Trophoblast cell (in vitro differentiated cells and primary cell): ENCODE measurements at places on chromosomes 1 and 21.
A peak's percentile ranks its signal among the peaks of the same experiment; 100 is the strongest.

DNA sequence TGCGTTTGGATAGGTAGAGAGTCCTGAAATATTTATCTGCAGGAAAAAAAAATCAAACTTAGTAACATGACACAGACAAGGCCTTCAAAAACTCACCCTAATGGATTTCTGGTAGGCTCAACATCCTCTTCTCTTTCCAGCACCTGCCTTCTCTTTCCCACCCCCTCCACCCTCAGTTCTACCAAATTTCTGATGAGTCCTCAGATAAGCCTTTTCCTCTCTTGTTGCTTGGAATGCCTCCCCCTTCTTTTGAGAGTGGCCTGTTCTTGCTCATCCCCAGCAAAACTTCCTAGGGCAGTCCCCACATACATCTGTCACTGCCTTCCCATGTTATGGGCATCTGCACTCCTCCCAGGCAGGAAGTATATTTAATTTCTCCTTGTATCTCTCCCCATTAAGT, 7.6 kb upstream of the LBR start:
- no peak overlapping the region for H3K4me3 ChIP-seq
- no peaks in the 10 kb centered on the region for H3K27me3 ChIP-seq
- DNase-seq: no peak
- no peaks in the 10 kb centered on the region for H3K4me1 ChIP-seq

- H3K27me3 ChIP-seq: no peaks in the 10 kb centered on the region
- no peak for DNase-seq
- H3K4me1 ChIP-seq: peaks cover 7% of the 10 kb centered on the region
- no peak overlapping the region for H3K4me3 ChIP-seq
Observed at GRCh38 chr1:167488786-167489185, 29.5 kb downstream of the CD247 start.

DNA sequence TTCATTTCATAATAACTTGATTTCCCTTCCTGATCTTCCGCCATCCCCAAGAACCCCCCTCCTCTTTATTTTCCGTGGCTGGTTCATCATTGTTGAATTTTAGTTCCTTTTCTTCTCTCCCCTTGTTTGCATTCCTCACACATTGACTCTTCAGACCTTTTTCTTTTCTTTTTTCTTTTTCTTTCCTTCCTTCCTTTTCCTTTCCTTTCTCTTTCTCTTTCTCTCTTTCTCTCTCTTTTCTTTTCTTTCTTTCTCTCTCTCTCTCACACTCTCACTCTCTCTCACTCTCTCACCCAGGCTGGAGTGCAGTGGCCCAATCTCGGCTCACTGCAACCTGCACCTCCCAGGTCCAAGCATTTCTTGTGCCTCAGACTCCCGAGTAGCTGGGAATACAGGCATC, 231.3 kb downstream of the FMN2 start:
- no peaks in the 10 kb centered on the region for H3K27me3 ChIP-seq
- no peak overlapping the region for H3K27ac ChIP-seq
- H3K36me3 ChIP-seq: no peaks in the 10 kb centered on the region
- H3K4me3 ChIP-seq: no peak overlapping the region

DNA sequence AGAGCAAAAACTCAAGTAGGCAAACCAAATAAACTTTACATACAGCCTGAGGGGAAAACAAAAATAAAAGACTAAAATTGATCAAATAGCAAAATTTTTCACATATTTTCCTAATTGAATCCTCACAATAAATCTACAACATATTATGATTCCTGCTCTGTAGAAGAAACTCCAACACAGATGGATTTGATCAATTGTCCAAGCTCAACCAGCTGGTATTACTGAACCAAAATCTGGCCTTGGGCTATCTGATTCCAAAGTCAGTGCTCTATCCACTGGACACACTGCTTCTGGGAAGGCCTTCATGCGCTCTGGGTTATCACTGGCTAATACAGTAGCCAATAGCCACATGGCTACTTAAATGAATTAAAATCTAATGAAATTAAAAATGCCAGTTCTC, 39.3 kb downstream of the PCNX2 start:
- H3K4me3 ChIP-seq: no peak overlapping the region
- H3K27me3 ChIP-seq: no peaks in the 10 kb centered on the region
- no peaks in the 10 kb centered on the region for H3K4me1 ChIP-seq
- no peak for DNase-seq
- H3K36me3 ChIP-seq: no peaks in the 10 kb centered on the region

GRCh38 chr1:75588779-75589475, 22.0 kb downstream of the SLC44A5 start:
- no peak for DNase-seq
- H3K27ac ChIP-seq: no peak overlapping the region

- H3K27me3 ChIP-seq: no peaks in the 10 kb centered on the region
- H3K27ac ChIP-seq: no peak overlapping the region
- H3K36me3 ChIP-seq: no peaks in the 10 kb centered on the region
Observed at GRCh38 chr1:220915954-220916353, 36.7 kb downstream of the HLX start.

DNA sequence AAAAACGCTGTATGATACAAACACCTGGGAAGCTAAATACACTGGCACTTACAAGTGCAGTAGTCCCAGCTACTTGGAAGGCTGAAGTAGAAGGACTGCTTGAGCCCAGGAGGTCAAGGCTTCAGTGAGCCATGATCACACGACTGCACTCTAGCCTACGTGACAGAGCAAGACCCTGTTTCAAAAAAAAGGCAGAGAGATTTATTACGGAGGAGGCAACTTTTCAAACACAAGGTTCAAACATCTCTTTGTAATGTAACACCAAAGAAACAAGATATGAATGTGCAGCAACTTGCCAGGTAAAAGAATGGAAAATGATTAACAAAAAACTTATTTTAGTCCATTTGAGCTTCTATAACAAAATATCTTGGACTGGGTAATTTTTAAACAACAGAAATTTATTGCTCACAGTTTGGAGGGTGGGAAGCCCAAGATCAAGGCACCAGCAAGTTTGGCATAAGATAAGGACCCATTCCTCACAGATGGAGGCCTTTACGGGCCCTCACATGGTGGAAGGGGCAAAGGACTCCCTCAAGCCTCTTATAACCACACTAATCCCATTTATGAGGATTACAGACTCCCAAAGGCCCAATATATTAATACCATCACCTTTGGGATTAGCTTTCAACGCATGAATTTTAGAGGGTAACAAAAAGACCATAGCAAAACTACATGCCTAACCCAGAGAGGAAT, 73.3 kb downstream of the EVI5 start:
- no peaks in the 10 kb centered on the region for H3K27me3 ChIP-seq
- DNase-seq: no peak
- H3K27ac ChIP-seq: no peak overlapping the region
- no peaks in the 10 kb centered on the region for H3K36me3 ChIP-seq

DNA sequence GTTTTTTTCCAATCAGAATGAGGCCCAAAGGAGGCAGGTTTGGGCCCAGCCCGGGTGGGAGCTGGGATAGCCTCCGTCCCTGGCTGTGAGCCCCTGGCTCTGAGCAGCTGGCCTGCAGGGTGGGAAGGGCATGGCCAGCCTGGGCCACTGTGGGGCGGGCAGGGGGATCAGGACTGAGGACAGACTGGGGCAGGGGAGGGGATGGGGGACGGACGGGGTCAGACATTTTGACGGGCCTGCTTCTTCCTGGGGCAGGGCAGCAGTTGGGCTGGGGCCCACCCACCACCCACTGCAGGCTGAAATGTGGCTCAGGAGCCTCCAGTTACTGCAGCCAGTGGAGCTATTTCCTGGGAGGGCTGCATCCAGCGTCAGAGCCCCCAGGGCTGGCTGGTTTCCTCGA, 2.5 kb upstream of the SLC6A9 start:
- peaks cover 21% of the 10 kb centered on the region for H3K4me1 ChIP-seq
- no peaks in the 10 kb centered on the region for H3K36me3 ChIP-seq
- H3K27ac ChIP-seq: no peak overlapping the region

- H3K27ac ChIP-seq: peak overlapping the region; percentile 61
- DNase-seq: peak; percentile 54
- H3K36me3 ChIP-seq: no peaks in the 10 kb centered on the region
- peaks cover 25% of the 10 kb centered on the region for H3K4me1 ChIP-seq
- no peaks in the 10 kb centered on the region for H3K27me3 ChIP-seq
Observed at GRCh38 chr1:169102567-169102966, 3.9 kb upstream of the ATP1B1 start.

GRCh38 chr21:40299451-40299850, 432.2 kb downstream of the PCP4 start:
- no peak for DNase-seq
- no peaks in the 10 kb centered on the region for H3K36me3 ChIP-seq
- no peak overlapping the region for H3K4me3 ChIP-seq
- no peaks in the 10 kb centered on the region for H3K4me1 ChIP-seq
- H3K27me3 ChIP-seq: no peaks in the 10 kb centered on the region

GRCh38 chr1:157577420-157577819, 20.5 kb downstream of the FCRL4 start:
- H3K27me3 ChIP-seq: no peaks in the 10 kb centered on the region
- no peak overlapping the region for H3K4me3 ChIP-seq
- no peak overlapping the region for H3K27ac ChIP-seq
- no peaks in the 10 kb centered on the region for H3K4me1 ChIP-seq
- no peak for DNase-seq

- H3K4me1 ChIP-seq: peaks cover 4% of the 10 kb centered on the region
- H3K36me3 ChIP-seq: no peaks in the 10 kb centered on the region
- H3K27ac ChIP-seq: no peak overlapping the region
- no peak for DNase-seq
- H3K4me3 ChIP-seq: no peak overlapping the region
Observed at GRCh38 chr1:161966067-161966466, 57.6 kb downstream of the OLFML2B start.

DNA sequence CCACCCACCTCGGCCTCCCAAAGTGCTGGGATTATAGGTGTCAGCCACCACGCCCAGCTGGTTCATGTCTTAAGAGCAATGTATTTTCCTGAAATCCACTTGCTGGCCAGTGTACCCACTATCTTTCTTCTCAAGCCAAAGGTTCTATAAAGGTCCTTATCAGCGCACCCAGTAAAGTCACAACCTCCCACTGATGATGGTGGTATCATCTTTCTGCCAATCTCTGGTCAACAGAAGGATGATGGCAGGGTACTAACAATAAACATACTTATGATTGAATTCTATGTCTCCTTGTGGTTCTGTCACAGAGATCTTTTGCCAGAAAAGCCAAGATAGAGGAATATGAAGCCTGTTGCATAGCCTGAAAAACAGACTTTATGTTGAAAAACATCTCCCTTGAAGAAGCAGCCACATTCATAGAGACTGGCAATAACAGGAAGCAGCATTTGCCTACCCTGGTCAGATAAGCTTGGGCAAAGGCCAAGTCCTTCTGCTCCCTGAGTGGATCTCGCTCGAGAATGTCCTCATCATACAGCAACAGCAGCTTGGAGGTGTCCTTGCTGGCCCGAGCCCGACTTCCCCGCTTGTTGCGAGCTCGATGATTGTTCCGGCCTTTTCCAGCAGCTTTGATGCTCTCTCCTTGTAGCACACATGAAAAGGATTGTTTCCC, 73.0 kb downstream of the DAP3 start:
- H3K27me3 ChIP-seq: no peaks in the 10 kb centered on the region
- DNase-seq: no peak
- no peak overlapping the region for H3K4me3 ChIP-seq
- no peak overlapping the region for H3K27ac ChIP-seq
- H3K36me3 ChIP-seq: peaks cover 49% of the 10 kb centered on the region

DNA sequence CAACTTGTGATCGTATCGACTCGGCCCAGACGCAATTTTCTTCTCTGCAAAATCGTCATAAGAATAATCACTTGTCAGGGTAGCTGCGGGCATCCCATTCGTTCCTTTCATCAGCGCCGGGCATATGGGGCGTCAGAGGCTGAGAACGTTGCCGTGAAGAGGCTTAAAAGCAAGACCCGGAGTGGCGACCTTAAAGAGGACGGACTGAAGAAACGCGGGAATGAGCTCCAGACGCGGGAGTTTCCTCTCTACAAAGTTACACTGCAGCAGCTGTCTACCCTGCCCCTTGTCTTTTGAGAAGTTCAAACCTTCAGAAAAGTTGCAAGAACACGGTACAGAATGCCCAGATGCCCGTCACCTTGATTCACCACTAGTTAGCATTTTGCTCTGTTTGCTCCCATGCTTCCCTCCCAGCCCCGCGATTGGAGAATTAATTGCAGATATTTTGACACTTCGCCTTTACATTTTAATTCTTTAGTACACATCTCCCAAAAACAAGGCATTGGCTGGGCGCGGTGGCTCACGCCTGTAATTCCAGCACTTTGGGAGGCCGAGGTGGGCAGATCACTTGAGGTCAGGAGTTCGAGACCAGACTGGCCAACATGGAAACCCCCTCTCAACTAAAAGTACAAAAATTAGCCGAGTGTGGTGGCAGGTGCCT, 967 bp downstream of the CENPS start:
- H3K36me3 ChIP-seq: no peaks in the 10 kb centered on the region
- H3K4me3 ChIP-seq: peak overlapping the region; percentile 82
- H3K4me1 ChIP-seq: peaks cover 3% of the 10 kb centered on the region
- DNase-seq: peak; percentile 90
- H3K27me3 ChIP-seq: no peaks in the 10 kb centered on the region

- no peak overlapping the region for H3K4me3 ChIP-seq
- no peak overlapping the region for H3K27ac ChIP-seq
Observed at GRCh38 chr1:6351480-6352137, 42.0 kb downstream of the ACOT7 start.
